ENCODE measurements at places on chromosomes 5 and 9.

- DNase-seq = no peak
These were observed 161.1 kb upstream of the TBCA start for GRCh38 chr5:77937015-77937908.

DNA sequence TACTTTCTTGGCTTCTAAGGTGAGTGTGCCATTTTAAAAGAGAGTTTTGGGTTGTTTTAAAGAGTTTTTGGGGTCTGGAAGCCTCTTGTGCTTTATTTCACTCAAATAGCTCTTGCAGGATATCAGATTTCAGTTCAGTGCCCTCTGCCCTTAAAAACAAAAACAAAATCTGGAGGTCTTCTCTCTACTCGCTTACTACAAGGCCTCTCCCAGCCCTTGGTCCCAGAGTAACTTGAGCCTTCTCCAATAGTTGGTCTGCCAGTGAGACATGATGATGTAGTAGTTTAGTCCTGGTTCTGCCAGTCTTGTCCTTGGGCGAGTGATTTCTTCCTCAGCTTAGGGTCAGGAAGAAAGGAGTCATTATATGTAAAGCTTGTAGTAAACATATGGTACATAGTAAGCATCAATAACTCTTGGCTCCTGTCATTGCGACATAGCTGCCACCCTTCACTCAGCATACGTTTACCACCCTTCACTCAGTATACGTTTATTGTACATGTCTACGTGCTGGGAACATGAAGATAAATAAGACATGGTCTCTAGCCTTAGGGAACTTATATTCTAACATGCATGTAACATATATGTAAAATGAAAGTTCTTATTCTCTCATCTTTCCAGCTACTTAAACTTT is 147.6 kb downstream of the MAN2A1 start:
- no peak for DNase-seq

GRCh38 chr9:82797534-82797933 is 265.4 kb downstream of the RASEF start:
- no peak for DNase-seq

DNA sequence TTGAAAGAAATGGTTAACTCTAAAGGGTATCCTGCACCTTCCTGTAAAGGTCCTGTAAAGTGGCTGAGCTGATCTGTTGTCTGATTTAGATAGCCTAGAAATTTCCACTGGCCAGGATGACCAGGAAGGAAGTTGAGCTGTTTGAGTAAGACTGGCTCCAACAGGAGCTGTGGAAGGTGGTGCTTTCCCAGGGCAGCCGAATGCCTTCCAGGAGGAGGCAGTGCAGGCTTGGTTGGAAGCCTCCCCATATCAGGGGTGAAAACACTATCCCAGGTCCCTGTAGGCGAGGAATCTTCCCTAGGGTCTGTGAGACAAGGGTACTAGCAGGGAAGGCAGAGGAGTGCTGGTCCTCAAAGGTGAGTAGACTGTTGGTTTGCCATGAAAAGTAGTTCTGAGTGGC is 98.4 kb downstream of the LIX1 start:
- DNase-seq = no peak

DNA sequence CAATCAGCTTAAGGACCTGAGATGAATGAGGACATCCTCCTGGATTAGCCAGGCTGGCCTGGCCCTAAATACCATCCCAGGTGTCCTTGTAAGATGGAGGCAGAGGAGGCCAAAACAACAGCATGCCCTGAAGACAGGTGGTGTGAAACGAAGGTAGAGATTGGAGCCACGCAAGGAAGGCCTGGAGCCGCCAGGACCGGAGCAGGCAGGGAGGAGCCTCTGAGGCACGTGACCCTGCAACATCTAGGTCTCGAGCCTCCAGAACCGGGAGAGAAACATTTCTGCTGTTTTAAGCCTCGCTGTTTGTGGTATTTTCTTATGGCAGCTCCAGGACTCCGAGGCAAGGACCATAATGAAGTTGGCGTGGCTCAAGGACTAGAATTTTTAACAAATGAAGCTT is 9.7 kb upstream of the COL5A1 start:
- DNase-seq = no peak

Measured in CD4-positive, alpha-beta memory T cell (primary cell).